ENCODE measurements at places on chromosomes 16 and 17.

DNA sequence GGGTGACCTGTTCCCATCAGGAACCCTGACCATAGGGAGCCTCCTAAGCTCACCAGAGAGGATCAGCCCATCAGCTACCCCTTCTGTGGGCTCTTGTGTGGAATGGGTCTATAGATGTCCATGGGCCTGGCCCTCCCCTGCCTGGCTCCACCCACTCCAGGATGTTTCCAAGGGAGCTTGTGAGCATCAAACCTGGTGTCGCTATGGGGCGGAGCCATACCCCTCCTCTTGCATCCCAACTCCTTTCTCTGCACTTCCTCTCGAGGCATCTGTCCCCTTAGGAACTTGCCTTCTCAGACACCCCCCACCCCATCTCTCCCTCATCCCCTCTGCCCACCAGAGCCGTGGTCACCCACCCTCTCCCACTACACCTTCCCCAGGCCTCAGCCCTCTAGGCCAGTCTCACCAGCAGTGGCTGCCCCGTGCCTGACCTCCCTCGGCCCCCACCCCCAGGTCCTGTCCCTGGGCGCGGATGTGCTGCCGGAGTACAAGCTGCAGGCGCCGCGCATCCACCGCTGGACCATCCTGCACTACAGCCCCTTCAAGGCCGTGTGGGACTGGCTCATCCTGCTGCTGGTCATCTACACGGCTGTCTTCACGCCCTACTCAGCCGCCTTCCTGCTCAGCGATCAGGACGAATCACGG, 10.4 kb downstream of the KCNH6 start:
- DNase-seq: no peak

DNA sequence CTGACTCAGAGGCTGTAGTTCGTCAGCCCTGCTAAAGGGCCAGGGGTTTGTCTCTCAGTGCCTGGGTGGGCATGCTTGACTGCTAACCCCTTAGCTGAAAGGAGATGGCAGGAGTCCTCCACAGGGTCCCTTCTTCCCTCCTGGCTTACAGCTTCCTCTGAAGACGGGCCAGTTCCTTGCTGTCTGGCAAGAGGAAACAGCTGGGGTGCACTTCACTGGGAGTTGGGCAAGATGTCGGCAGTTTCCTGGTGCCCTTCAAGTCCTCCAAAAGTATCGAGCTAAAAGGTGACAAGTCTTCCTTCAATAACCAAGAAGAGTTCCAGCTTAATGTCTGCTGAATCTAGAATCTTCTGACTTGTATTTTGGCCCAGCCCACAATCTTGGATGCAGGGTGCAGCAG, 23.4 kb downstream of the NUP85 start:
- DNase-seq: no peak

DNA sequence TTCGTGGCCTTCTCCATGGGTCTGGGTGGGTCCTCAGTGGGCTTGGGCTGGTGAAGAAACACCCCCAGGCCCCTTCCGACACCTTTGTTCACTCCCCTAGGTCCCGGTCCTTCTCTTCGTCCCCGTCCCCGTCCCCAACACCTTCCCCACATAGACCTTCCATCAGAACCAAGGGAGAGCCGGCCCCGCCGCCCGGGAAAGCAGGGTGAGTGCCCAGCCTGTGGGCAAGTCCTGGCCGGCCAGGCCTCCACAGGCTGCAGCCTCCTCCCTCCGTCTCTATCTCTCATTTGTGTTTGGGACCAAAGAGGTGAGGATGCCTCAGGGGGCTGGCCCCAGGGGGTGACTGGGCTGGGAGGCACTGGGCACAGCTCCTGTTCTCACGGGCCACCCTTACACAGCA, 14.5 kb upstream of the IL17C start:
- DNase-seq: no peak

DNA sequence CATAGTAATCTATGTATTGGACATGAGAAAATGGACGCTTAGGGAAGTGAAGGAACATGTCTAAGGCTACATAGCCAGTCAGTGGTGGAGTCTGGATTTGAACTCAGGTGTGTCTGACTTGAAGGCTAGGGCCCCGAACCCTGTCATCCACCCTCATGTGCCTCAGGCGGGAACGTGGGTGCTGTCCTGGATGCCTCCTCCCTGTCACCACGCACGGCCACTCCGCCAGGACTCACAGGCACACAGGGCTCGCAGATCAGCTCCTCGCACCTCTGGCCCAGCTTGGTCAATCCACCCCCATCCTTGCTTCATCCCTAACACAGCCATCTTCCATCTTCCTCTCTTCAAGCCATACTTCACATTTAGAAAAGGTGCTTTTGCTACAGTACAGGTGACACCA, 154.7 kb downstream of the KCNJ12 start:
- DNase-seq: no peak

GRCh38 chr17:20235747-20236146, 226.6 kb downstream of the SPECC1 start:
- no peak for DNase-seq

DNA sequence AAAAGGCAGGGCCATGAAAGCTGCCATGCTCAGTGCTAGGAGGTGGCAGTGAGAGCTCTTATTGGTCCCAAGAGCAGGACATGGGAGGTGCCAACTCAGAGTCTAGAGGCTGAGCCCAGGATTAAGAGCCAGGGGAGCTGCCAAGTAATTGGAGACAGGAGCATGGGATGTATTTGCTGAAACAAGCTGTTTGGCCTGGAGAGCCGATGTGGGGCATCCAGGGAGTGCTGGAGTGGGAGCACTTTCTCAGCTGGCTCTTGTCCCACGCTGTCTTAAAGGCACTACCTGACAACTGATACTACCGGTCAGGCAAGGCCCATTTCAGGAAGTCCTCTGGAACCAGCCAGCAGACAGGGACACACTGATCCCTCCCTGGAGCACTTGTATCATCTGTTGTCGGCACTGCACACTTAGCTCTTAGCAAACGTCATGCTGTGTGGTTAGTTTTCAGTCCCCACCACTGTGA, 19.3 kb downstream of the ANKFN1 start:
- no peak for DNase-seq

DNA sequence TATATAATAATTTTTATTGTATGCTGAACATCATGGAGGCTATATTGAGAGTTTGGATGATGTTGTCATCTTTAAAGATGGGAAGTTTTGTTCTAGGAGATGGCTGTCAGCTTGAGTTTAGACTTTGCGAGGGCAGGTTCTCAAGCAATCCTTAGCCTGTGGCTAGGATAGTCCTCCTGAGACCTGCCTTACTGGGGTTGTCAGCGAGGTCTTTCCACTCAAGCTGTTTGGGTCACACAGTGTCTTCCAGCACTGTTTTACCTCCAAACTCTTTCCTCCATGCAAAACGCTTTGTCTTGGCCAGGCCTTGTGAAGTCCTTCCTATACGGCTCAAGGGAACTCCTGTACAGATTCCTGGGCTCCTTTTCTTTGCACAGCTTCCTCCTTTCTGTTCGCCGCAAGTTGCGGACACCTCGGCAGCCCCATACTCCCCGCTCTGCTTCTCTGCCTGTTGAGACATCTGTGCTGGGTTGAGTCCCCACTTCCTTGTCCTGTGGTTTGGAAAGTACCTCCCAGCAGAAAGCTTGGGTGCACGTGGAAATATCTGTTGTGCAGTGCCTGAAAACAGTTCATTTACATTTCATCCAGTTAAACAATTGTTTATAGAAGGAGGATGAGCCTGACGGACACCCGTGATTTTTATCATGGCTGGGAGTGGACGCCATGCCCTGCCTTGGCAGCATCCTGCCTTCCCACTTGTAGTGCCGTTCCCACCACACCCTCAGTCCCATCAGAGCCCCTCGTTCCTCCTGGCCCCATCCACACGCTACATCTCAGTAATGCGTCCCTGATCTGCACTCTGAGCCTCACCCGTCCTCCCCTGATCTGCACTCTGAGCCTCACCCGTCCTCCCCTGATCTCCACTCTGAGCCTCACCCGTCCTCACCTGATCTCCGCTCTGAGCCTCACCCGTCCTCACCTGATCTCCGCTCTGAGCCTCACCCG, 55.0 kb upstream of the CBFA2T3 start:
- peak; percentile 58 for DNase-seq

DNA sequence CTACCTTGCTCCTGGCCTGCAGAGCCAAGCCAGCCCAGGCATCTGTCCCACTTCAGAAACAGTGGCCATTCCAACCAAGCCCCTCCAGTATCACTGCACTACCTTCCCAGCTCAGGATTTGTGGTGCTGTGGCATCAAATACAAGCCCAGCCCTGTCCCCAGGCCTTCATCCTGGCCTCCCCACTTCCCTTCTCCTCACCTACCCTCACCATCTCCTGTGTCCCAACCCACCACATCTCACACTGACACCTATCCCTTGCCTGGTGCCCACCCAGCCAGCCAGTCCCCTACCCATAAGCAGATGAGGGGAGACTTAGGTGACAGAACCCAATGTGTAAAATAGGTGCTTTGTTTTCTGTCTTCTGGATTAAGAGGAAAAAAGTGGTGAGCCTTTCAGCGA, 66.0 kb upstream of the CDH5 start:
- no peak for DNase-seq

DNA sequence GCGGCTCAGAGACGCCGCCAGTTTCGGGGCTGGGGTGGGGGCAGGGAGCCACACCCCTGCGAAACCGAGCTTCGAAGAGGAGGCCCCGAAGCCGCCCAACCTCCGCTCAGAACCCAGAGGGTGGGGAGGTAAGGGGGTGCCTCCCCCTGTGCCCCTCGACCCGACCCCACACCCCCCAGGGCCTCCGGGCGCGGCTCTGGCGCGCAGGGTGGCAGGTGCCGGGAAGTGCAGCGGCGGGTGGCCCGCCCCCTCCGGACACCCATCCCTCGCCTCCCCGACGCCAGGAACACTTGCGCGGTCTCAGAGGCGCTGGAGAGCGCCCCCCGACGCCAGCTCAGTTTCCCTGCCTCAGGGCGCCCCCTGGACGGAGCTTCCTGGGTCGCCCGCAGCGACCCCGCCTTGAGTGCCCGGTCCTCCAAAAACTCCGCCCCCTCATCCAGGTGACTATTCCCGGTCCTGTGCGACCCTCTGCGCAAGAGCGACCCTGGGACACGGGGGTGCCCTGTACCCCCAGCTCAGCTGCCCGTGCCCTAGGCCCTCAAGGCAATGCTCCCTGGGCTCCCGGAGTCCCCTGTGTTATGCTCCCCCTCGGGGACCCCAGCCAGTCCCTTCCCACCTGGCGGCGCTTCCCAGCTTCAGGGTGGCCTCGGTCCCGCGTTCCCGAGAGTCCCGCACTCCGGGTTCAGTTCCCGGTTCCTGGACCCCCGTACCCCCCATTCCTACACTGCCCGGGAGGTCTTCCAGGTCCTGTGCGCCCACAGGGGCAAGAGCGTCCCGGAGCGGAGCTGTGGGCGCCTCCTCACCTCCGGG, 562 bp downstream of the PPL start:
- no peak for DNase-seq

DNA sequence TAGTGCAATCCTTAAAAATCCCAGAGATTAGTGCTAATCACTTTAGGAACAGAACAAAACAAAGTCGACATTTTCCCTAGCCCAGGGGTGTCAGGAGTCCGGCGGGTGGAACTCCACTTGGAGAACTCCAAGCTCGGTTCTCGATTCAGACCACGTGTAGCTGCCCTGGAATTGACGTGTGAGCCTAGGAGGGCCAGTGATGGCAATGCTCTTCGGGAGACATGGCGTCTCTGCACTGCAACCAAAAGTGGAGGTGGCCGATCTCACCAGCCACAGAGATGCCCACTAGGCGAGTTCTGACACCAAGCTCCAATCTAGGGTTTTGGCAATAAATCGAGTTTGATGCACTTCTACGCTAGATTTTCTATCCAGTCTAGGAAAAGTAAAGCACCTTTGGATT, 17.6 kb downstream of the MAP1LC3B start:
- no peak for DNase-seq

DNA sequence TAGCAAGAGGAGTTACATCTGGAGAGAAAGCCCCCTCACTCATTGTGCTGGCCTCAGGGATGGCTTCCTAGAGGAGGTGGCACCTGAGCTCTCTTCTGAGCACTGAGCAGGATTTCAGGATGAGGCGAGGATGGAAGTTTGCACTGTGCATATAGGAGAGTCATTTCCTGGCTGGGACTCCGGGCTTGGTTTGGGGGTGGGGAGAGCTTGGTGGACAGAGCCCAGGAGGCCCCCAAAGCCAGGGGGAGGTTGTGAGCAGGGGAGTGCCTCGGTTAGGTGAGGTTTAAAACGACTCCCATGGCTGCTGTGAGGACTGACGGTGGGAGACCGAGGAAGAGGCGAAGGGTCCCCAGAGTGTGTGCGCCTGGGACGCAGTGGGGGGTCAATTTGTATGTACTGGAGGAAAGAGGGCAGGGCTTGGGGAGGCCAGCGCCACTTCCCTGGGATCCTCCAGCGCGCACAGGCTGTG, 1.2 kb downstream of the CAMKK1 start:
- DNase-seq: no peak

DNA sequence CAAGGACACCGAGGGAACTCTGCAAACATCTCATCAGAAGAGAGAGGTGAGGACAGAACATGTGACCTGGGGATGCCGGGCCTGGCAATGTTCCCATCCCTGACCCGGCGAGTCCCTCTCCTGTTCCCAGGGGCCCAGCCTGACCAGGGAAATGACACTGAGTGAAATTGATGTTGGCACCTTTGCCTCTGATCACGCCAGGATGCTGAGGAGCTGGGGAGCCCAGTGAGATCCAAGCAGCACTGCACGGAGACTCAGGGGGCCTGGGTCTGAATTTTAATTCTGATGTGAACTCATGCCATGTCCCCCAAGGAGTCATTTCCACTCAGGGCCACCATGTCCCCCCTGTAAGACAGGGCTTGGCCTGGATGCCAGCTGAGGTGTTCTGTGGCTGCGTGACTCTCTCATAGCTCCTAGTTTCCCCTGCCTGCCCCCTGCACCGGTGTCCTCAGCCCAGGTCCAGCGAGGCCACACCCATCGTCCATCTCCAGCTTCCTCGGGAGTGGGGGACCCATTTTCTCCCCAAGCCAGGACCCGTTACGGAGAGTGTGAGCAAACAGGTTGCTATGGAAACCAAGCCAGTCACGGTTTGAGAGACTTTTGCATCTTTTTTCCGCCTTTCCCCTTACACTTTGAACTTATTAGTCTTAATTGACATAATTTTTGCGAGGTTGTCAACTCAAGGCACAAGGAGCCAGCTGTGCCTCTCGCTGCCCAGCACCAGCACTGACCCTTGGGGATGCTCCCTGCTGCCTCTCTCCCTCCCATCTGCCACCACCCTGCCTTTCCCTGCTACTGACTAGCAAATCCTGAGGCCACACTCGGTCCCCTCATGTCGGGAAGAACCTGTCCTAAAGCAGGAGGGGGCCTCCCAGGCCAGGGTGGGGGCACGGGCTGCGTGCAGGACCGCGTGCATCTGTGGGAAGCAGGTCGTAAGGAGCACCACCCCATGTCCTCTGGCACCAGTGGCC, 150.0 kb downstream of the SDK2 start:
- no peak for DNase-seq

- no peak for DNase-seq
Observed at GRCh38 chr16:50862818-50863643, 121.1 kb downstream of the CYLD start.

DNA sequence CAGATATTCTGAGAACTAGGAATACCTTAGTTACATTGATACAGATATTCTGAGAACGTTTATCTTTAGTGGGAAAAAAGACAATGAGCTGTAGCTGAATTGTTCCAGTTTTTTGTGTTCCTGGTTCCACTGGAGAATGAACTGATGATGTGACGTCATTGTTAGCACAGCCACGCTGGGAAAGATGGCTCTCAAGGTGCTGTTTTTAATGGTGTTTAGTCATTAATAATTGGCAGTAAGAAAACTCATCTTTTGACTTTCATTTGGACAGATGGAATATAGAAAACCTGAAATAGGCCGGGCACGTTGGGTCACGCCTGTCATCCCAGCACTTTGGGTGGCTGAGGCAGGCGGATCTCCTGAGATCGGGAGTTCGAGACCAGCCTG, 10.4 kb downstream of the FOXK2 start:
- DNase-seq: no peak

- peak; percentile 47 for DNase-seq
Observed at GRCh38 chr17:7173687-7174602, 5.2 kb downstream of the ASGR1 start.

Measured in CMK (cell line).